ENCODE measurements at places on chromosomes 6 and 20. TPM values are rescaled to one million over a fixed set of nuclear protein-coding genes. Genes with fewer than 3 reads are reported as not detected.

The PTCHD4 gene
- not detected for total RNA-seq

The HEY2 gene
- total RNA-seq: not detected

The CENPW gene
- 0.81 TPM for total RNA-seq

The ZC2HC1B gene
- 0.84 TPM for total RNA-seq

The PLG gene
- 0.32 TPM for total RNA-seq

The PLCB1 gene
- 0.47 TPM for total RNA-seq

The ACSS1 gene
- 83.0 TPM for total RNA-seq

The EPHA7 gene
- not detected for total RNA-seq

The EYS gene
- not detected for total RNA-seq
